ENCODE measurements at places on chromosomes 5 and 9.

- DNase-seq = no peak
Observed at GRCh38 chr5:155679530-155679929, 647.4 kb upstream of the SGCD start.

DNA sequence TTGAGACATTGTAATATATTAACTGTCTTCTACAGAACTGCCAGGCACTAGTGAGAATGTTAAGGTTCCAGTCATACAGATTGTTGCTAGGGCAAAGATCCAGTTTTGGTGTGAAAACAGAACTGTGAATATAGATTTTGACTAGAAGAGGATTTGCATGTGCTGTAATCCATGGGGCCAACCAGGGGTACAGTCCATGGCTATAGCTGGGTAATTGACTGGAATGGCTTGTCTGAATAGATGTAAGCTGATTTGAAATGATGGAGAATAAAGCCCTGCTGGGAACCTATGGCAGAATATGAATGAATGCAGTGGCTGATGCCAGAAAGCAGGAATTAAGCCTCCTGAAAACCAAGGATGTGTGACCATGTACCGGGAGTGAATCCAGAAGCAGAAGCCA lies 748.5 kb upstream of the CDH10 start:
- no peak for DNase-seq

- DNase-seq = no peak
Observed at GRCh38 chr9:91258451-91258850, 103.3 kb downstream of the AUH start.

DNA sequence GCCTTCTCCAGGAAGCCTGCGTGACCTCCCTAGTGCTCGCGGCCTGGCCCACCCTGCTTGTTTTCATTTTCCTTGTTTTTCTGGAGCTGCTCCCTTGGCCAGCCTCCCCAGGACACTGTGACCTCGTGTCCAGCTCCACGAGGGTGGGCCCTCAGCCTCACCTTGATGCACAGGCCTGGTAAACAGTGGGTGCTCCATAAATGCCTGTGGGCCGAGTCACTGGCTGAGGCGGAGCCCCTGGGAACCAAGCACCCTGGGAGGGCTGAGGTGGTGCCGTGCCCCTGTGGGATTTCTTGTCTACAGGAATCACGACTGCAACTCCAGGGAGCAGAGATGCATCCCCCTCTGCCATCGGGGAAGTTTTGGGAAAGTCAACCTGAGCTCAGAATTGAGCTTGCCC lies 17.2 kb downstream of the FAM163B start:
- peak; percentile 47 for DNase-seq

GRCh38 chr5:531101-531748 lies 7.0 kb upstream of the SLC9A3 start:
- DNase-seq = no peak

- no peak for DNase-seq
Observed at GRCh38 chr5:5770825-5771224, 348.3 kb downstream of the ICE1 start.

GRCh38 chr9:124035001-124035650 lies 23.6 kb downstream of the LHX2 start:
- no peak for DNase-seq

DNA sequence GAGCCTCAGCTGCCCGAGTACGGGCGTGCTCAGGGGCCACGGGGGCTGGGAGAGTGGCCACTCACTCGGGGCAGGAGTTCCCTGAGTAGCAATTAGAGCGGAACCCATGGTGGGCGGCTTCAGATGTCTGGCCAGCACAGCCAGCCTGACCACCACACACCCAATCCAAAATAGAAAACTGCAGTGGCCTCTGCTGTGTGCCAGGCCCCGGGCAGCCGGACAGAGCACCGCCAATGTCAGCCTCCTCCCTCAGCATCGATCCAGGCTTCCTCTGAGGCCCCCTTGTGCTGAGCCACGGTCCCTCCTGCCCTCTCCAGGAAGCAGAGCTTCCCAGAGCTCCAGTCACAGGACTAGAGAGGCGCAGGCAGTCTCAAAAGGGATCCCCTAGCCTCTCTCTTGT lies 2.7 kb downstream of the ADAMTS2 start:
- DNase-seq = no peak

- no peak for DNase-seq
Observed at GRCh38 chr5:3336666-3337065, 259.0 kb upstream of the IRX1 start.

DNA sequence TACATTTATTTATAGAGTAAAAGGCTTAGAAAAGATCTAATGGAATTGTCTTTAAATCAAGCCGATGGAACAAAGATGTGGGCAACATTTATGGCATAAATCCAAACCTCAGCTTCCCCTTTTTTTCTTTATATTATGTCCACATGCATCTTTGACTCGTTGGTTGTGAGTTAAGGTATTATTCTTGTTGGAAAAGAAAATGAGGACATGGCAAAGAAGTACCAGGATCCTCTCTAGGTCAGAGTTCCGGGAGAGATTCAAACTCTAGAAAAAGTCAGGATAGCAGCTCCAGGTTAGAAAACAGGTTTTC lies 508 bp upstream of the NME5 start:
- no peak for DNase-seq

GRCh38 chr9:25813478-25813877 lies 135.2 kb upstream of the TUSC1 start:
- DNase-seq = no peak

All from H54 (cell line).